ENCODE measurements at places on chromosomes 6 and 20.

GRCh38 chr20:17479063-17479657 is 52.0 kb downstream of the BFSP1 start:
- DNase-seq, result no peak

DNA sequence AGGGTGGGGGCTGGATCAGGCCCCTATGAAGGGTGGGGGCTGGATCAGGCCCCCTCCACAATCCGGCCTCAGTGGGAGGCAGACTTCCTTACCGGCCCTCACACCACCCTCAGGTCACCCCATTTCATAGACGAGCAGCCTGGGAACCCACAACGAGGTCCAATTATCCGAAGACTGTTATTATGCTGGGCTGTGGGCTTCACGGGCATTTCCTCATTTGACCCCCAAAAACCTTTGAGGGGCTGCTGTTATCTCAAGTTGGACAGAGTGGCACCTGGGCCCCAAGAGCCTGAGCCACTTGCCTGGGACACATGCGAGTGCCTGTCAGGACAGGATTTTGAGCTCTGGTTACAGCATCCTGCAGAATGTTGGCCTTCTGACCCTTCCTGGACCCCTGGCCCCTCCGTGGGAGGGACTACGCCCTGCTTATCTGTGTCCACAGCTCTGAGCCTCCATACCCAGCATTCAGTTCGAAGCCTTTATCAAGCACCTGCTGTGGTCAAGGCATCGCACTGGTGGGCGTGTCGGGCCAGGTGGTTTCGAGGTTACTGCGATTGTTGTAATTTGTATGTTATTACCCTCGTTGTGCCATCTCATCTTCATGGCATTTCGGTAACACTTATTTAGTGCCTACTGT is 34.5 kb upstream of the PCMTD2 start:
- DNase-seq, result no peak

- DNase-seq, result no peak
Observed at GRCh38 chr6:73364121-73364520, 1.7 kb downstream of the KHDC3L start.

GRCh38 chr6:90231308-90231707 is 65.3 kb downstream of the BACH2 start:
- DNase-seq, result no peak

DNA sequence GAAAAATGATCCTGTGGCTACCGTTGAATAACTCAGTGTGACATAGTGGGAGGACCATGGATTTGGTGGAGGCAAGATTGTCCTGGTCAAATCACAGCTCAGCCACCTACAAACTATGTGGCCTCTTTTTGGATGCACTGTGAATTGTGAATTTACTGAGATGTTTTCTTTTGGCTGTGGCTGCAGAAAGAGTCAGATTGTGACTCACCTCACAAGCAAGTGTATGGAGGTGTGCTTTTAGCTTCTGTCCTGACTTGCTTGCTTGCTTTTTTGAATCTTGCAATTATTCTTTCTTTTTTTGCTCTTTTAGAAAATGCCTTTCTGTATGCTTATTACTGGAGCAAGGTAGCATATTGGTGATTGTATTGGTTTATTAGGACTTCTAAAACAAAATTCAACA is 122.9 kb upstream of the FOXO3 start:
- DNase-seq, result no peak
